ENCODE measurements at places on chromosomes 7 and 10.
A peak's percentile ranks its signal among the peaks of the same experiment; 100 is the strongest.

DNA sequence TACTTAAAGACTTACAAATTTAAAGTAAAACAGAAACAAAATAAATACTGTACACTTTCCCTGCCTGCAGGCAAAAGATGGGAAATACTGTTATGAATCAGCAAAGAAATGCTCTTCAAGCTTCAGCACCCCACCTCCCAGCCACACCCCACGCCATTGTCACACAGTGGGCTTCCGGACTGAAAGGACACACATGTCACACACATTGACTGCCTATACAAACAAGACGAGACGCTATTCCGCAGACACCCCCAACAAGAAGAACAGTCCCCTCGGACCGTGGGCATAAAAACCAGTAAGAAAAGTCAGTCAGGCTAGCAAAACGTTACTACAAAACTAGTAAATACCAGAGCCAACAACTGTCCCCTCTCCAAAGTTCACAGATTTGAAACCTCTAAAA is 22.2 kb upstream of the PARP12 start:
- no peak for DNase-seq

DNA sequence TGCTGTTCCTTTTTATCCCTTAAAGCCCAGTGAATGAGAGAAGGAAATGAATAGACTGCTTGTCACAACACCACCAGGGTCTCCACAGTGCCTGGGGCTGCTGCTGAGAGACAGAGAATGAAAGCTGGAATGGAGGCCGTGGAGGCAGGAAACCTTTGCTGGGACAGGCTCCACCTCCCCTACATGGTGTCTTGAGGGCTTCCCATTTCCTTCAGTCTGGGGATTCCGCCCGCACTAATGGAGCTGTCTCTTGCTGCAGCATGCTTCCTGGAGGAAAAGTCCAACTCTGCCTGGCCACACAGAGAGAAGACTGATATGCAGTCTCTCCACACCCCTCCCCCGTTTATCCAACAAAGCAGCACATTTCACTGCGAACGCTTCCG is 54.5 kb downstream of the LRRC4 start:
- DNase-seq, result no peak

GRCh38 chr7:107874605-107875446 is 16.2 kb upstream of the DLD start:
- DNase-seq, result no peak

GRCh38 chr7:16875861-16876260 is 5.9 kb downstream of the AGR3 start:
- no peak for DNase-seq

DNA sequence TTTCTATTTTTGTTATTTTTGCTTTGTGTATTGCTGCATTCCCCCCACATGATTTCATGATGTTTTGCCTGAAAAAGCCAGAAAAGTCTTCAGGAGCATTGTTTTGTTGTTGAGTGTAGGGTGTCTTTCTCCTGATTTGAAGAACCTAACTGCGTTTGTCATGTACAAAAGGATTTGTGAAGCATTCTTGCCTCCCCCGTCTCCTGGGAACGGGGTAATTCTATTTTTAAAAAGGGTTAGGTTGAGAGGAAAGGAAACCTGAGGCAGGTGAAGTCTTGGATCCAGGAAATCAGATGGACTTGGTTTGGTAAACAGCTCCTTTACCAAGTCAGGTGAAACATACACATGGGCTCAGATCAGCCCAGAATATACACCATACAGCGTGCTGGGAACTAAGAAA is 26.0 kb upstream of the BTBD16 start:
- DNase-seq, result no peak

- no peak for DNase-seq
These were observed 226.0 kb downstream of the SFMBT2 start for GRCh38 chr10:7184660-7185366.

GRCh38 chr7:97971120-97971989 is 18.6 kb downstream of the OCM2 start:
- no peak for DNase-seq

DNA sequence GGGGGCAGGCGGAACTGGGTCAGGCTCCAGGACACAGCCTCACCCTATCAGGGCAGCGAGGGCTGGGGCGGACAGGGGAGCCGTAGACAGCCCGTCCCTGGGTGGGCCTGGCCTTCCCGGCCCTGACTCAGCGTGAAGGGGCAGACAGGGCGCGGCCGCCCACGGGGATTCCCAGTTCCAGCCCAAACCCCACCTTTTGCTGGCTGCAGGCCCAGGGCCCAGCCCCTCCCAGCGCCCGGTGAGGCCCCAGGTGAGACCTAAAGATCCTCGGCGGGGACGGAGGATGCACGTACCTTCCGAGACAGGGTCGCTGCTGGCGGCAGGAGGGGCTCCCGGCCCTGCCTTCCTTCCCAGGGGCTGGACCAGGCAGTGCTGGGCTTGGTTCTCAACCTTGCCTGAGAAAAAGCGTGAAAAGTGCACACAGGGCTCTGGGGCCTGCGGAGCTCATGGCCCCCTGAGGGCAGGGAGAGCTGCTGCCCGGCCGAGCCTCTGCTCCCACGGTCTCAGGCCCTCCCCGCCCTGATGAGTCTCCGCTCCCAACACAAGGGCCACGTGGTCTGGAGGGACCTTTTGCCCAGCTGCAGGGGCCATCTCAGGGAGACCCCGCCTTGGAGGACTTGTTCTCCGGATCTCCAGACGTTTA is 43.9 kb upstream of the DNAJB6 start:
- DNase-seq, result no peak

DNA sequence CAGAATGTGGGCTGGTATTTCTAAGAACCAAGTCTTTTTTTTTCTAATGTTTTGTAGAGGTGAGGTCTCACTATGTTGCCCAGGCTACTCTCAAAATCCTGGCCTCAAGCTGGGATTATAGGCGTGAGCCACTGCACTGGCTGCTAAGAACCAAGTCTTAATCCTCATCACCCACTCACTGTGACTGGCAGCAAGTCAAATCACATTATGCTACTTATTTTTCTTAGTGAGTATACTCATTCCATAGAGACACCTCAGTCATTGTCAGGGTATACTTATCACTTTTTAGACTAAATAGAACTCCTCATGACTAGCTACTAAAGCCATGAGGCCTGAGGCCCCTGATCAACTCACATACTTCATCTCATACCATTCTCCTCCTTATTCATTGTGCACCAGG is 116.1 kb downstream of the STRA8 start:
- DNase-seq, result no peak

DNA sequence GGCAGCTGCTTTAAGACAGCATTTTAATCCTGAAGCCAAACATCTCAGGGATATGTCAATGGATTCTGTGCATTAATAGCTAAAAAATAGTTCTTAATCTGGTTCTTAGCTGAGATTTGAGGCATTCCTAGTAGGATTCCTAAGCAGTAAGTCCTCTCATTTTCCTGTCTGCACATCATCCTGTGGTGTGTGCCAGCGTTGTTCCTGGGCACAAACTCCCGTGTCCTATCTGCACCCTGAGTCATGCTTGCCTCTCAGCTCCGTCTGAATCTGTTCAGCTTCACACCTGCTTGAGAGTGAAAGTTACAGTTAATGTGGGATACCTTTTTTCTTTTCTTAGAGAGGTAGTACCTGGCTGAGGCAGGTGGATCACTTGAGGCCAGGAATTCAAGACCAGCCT is 19.5 kb downstream of the BAG3 start:
- DNase-seq, result no peak

GRCh38 chr10:131450216-131450765 is 138.8 kb upstream of the TCERG1L start:
- no peak for DNase-seq

DNA sequence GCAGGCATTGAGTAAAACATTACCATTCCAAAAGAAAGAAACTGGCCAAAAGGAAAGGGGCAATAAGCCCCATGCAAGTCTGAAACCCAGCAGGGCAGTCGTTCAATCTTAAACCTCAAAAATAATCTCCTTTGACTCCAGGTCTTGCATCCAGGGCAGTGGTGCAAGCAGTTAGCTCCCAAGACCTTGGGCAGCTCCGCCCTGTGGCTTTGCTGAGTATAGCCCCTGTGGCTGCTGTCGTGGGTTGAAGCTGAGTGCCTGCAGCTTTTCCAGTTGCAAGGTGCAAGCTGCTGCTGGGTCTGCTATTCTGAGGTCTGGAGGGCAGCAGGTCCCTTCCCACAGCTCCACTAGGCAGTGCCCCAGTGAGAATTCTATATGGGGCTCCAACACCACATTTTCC is 580.1 kb upstream of the AUTS2 start:
- no peak for DNase-seq

DNA sequence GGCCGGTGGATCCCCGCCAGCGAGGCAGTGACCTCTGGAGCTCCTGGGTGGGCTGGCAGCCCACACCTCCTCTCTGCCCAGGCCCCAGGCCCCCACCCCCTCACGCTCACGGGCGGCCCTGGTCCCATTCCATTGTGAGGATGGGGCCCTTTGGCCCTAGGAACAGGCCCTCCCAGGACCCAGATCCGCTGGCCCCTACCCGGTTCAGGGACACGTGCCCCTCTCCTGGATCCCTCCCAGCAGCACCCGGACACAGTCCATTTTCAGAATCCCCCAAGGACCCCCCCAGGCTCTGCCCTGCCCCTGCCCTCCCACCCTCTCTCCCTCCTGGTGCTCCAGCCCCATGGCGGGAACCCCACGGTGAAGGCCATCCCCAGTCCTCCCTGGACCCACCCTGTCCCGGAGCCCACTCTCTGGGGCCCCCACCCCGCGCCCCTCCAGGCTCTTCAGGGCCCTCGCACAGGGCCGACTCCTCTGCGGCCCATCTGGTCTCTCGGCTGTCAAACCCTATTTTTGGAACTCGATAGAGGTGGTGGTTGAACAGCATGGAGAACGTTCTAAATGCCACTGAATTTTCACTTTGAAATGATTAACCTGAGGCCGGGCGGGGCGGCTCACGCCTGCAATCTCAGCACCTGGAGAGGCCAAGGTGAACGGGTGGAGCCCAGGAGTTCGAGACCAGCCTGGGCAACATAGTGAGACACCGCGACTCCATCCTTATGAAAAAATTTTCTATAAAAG is 8.1 kb downstream of the ADAP1 start:
- DNase-seq, result no peak

GRCh38 chr7:49422564-49422963 is 350.9 kb upstream of the VWC2 start:
- DNase-seq, result no peak

- peak; percentile 86 for DNase-seq
These were observed 48.6 kb upstream of the PPIF start for GRCh38 chr10:79298403-79299244.

DNA sequence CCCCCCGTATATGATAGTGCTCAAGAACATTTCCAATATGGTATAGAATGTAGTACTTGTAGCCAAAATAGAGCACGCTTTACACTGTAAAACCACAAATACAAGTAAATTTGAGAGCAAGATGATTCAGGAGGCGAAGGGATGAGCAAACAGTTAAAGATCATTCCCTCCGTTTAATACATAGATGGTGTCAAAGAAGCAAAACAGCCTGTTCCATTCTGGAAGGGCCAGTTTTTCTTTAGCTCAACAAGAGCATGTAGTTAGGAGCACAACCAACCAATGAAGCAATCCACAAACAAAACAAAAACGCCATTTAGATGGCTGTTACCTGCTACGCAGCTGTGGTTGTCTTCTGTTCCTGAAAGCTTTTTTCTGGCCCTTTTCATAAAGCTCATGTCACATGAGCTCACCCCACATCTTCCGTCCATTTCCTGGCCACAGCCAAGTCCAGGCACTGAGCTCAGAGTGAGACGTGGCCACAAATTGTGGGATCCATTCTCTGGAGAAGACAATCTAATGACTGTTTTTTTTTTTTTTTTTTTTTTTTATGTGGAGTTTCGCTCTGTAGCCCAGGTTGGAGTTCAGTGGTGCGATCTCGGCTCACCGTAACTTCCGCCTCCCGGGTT is 185.6 kb downstream of the FANK1 start:
- DNase-seq, result no peak

GRCh38 chr7:131112431-131112830 is 215.2 kb upstream of the MKLN1 start:
- DNase-seq, result no peak

GRCh38 chr7:52647046-52647445 is 388.4 kb upstream of the POM121L12 start:
- no peak for DNase-seq

DNA sequence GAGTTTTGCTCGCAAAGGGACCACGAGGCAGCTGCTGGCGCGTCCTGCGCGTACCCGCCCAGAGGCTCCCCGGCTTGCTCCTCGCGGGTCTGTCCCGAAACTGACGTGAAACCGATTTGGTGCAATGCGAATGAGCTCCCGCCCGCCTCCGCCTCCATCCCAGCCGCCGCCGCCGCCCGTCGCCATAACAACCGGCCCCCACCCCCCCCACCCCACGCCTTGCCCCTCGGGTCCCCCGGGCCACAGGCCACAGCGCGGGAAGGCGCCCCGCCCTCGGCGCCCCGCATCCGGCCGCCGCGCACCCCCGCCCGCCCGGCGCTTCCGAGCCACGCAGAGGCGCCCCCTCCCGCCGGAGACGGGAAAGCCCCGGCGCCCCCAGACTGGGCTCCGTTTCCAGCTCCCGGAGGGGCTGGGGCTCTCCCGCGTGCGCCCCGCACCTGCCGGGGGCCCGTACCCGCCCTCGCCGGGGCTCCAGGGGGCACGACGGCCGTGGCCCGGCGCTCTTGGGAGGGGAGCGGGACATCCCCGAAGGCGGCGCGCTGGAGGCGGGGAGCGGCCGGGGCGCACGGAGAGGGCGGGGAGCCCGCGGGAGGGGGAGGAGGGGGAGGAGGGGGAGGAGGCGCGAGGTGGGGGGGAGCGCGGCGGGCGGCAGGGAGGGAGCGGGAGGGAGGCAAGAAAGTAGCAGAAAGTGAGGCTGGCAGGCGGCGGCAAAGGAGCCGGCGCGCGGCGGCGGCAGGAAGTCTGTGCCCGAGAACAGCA is at the start of gene CAMK1D:
Gene CAMK1D (plus strand): TSS at position 678 of the 759 bp plus-strand sequence.
- DNase-seq, result no peak

- DNase-seq, result no peak
These were observed 26.5 kb downstream of the BTRC start for GRCh38 chr10:101380353-101381017.

DNA sequence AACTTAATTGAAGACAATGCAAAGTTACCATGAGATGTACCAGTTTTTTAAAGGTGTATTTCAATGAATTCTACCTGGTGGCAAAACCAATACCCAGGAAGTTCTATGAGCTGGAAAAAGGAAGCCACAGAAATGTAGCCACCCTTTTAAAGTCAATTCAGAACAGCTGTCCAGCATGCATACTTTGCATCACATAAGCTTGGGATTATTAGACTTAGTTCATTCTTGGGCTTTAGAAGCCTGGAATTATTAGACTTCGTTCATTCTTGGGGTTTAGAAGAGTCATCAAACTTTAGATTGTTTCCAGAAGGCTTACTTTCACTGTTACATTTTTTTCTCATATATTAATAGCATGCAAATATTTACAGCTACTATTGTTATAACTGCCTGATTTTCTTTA is 20.9 kb downstream of the SLC25A13 start:
- no peak for DNase-seq

GRCh38 chr7:17447728-17448478 is 149.5 kb downstream of the AHR start:
- no peak for DNase-seq

- DNase-seq, result peak; percentile 91
These were observed at the start of gene ZNF37A for GRCh38 chr10:38094158-38094926. ZNF37A (plus strand) TSS chr10:38094337; CDS start chr10:38096618, 2,281 bp downstream.

Data from GM04504 (cell line).